Activated gamma-delta T cell treated with Interleukin-2 at 50 U/mL for 16 hours (primary cell): ENCODE measurements at places on chromosomes 4 and X.

DNA sequence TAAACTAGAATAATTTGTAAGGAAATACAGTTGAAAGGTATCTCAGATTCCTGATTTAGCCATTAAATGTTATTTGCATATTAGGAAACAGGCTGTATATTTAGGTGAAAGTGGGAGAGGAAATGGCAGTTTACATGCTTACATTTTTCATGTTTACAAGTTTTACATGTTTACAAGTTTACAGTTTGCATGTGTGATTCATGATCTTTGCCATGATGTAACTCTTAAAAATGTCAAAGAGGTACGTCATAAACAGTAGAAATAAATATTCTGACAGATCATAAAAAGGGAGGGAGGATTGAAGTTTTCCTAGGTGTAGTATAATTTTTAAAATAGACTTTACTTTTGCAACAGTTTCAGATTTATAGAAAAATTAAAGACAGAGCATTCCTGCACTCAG lies 45.7 kb downstream of the KDM6A start:
- DNase-seq: no peak

- no peak for DNase-seq
These were observed 173.9 kb downstream of the GRXCR1 start for GRCh38 chr4:43066415-43066814.

GRCh38 chr4:81648576-81649275 lies 177.0 kb upstream of the RASGEF1B start:
- DNase-seq: peak; percentile 38

DNA sequence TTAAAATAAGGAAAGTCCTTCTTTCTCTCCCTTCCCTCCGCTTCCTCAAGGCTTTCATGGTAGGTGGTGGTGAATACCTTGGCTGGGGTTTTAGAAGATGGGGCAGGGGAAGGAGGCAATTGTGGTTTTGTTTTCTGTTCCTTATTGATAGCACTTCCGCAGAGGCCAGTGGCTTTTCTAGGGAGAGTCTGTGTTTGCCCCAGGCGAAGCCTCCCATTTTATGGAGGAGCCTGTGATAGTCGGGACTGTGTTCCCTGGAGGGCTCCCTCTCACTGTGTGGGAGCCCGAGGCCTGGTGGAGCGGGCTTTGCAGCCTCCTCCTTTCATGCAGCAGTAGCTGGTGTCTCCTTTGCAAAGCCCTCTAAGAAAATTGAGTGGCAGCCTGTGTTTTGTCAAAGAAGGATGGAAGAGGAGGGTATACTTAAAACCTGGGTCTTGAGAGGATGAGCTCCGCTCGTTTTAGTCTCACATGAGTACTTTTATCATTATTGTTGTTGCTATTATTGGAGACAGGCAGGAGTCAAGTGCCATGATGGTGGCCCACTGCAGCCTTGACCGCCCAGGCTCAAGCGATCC lies 29.8 kb upstream of the STOX2 start:
- DNase-seq: no peak

DNA sequence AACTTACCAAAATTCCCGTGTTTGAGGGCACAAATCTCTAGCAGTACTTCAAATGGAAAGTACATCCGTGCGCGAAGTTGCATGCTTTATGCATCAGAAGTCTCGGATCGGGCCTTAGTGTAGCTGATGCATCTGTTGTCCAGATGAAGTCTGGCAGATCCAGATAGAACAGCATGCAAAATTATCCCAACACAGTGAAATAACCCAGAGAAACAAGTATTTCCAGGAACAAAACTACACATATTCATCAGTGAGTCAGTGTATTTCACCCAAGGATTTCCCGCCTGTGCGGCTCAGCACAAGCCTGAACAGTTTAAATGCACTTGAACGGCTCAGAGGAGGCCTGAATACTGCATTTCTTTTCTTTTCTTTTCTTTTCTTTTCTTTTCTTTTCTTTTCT lies 27.4 kb upstream of the CLDN24 start:
- DNase-seq: no peak

GRCh38 chr4:38466401-38466800 lies 197.6 kb upstream of the KLF3 start:
- no peak for DNase-seq
